Activated CD4-positive, CD25-positive, alpha-beta regulatory T cell treated with anti-CD3 and anti-CD28 coated beads, Interleukin-2, amount 50 U/mL, for 16 hours (primary cell): ENCODE measurements at places on chromosomes 3 and 15.

GRCh38 chr3:117892431-117892841, 1142.2 kb downstream of the IGSF11 start:
- no peak for DNase-seq

- DNase-seq: no peak
Measured at GRCh38 chr15:100463515-100463914, 65.2 kb downstream of the CERS3 start.

- DNase-seq: no peak
Measured at GRCh38 chr3:48338635-48339034, 5.2 kb upstream of the SPINK8 start.

DNA sequence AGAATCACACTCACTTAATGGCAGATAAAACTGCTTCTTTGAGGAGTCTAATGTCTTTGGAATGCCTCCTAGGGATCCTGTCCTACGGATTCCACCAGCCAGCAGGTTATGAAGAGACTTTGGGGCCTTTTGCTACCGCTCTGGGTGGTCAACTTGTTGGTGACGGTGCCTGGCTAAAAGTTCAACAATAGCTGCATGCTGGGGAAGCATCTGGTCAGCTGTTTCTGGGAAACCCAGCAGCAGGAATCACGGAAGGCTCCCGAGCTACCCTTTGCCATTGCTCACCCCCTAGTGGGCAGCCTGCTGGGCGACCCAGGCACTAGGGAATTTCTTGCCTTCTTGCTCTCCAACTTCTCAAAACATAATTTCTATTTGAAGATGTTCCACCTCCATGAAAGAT, 263.3 kb downstream of the NEK10 start:
- DNase-seq: no peak

DNA sequence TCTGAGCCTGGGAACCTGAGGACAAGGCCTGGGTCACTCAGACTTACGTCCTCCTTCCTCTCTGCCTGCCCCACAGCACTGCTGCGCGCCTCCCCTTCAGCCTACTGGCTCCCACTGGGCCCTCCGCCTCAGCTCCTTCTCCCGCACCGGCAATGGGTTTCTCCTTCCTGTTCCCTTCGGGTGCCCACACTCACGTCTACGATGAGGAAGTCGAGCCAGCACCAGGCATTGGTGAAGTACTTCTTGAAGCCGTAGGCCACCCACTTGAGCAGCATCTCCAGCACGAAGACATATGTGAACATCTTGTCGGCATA, 70.0 kb downstream of the EXOG start:
- no peak for DNase-seq

DNA sequence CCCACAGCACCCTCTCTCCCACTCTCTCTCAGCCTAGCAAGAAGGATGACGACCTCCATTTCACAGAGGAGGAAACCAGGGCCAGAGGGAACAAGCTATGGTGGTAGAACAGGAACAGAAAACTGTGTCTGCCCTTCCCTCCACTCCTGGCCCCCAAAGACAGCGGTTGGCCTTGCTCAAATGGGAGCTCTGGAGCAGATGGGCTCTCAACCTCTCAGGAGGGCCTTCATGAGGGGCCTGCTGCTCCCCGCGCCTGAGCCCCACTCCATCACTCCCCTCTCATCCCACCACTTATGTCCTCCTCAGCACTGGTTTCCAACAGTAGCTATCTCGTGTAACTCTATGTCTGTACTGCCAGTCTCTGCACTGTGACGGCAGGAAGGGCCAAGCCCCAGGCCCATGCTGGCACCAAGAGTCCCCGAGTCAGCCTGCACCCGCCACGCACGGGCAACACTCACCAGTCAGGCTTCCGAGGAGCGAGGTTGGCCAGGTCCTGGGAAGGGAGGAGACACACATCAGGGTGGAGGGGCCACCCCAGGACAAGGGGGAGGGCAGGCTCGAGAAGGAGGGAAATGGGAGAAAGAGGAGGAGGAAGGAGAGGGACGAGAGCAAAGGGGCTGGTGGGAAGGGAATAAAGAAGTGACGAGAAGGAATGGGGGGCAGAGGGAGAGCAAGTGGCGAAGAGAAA, 45.5 kb downstream of the PTH1R start:
- no peak for DNase-seq

GRCh38 chr3:122312826-122313225, 12.2 kb upstream of the CSTA start:
- no peak for DNase-seq

- no peak for DNase-seq
Measured at GRCh38 chr15:26158176-26158575, 295.0 kb upstream of the ATP10A start.

GRCh38 chr15:35519541-35520149, 26.3 kb downstream of the DPH6 start:
- no peak for DNase-seq

GRCh38 chr15:71171195-71171594, 55.9 kb downstream of the THSD4 start:
- no peak for DNase-seq

DNA sequence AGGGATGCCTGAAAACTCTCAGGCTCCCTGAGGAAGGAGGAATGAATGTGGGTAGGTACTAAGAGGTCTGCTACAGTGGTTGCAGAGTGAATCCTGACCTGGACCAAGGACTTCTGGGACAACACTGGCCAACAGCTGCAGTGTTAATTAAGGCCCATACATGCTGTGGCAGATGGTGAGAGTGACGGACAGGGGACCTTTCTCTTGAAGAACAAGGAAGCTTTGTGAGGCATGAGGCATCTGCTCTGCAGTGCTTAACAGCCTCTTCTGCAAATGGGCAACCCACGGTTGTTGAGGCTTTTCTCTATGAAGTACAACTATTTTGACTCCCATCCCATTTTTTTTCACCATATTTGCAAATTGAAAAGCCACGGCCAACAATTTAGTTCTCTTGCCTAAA, 26.6 kb upstream of the ACAN start:
- DNase-seq: no peak

DNA sequence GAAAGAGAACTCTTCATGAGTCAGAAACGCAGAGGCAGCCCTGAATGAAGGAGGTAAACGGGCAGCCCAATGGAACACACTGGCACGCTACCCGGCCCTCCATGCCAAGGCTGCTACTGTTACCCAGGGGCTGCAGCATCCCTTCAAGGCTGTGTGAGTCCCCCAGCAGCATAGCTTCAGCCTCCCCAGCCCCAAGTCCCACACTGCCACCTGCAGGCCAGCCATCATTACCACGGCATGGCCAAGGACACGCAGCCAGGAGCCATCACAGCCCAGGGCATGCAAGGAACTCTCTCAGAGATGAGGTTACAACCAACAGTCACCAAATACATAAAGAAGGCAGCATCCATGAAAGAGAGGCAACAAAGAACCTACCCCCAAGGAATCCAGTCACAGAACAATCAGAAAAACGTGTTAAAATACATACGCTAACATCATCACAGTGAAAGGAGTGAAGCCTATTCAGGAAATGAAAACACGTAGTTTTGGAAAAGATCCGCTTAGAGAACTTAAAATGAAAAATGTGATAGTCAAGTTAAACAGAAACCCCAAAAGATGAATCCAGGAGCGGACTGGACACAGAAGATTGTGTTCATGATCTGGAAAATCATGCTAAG, 22.4 kb downstream of the PLA2G4F start:
- DNase-seq: no peak

GRCh38 chr3:13552857-13553652, 4.1 kb downstream of the FBLN2 start:
- no peak for DNase-seq

DNA sequence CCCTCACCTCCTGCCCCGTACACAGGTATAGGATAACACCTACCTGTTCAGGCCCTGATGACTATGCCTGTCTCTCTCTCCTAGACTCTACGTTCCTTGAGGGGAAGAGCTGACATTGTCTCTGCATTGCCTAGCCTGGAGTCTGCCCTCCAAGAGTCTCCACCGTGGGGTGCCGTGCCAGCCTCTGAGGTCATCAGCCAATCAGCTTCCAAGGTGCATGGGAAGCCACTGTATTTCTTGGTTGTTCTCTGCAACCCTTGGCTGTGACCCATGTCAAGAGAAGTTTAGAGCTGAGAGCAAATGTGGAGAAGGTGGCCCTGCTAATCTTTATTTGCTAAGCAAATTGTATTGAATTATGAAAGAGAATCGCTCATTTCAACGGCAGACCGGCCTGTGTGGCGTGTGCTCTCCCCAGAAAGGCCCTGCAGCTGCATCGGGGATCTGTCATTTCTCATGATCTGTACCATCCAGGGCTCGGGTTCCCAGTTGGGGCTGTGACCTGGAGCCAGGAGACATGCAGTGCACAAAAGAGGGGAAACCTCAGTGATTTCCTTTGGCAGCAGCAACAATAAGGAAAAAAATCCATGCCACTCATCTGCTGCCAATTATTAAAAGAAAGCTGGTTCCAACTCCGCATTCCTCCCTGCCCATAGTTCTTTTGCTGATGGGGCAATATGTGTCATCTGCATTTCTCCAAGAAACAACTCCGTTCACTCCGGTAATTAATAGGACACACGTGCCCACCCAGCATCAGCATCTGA, 182.2 kb downstream of the MEGF11 start:
- DNase-seq: no peak

- no peak for DNase-seq
Measured at GRCh38 chr3:13078163-13078905, 5.1 kb upstream of the IQSEC1 start.

- no peak for DNase-seq
Measured at GRCh38 chr15:46231786-46232185, 597.0 kb downstream of the SQOR start.

DNA sequence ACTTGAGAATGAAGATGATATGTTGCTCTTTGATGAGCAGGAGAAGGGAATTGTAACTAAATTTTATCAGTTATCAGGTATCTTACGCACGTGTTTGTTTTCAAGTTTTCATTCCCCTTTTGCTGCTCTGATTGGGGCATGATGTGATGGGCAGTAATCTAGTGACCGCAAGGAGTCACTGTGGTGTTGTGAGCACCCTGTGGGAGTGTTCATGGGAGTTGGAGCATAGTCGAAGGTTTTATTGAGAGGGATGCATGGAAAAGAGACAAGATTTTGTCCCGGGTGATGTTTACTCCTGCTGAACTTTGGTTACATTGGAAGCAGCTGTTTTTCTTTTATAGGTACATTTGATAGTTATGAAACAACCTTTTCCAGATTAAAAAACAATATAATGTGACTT, 2.1 kb downstream of the FAN1 start:
- no peak for DNase-seq

DNA sequence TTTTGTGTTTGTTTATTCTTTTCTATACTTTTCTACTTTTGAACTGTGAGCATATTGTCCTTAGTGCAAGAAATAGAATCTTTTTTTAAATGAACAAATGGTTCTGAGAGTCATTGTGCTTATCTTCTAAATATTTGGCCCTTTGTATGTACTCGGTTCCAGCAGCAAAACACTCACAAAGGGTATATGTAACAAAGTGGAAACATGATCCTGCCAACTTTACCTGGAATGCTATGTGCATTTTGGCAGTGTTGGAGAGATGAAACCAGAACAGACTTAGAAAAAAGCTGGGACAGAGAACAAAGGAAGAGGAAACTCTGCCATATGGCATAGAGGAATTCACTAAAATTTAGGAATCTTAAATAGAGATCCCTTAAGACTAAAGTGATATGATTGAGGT, 150.1 kb downstream of the FGF12 start:
- no peak for DNase-seq

DNA sequence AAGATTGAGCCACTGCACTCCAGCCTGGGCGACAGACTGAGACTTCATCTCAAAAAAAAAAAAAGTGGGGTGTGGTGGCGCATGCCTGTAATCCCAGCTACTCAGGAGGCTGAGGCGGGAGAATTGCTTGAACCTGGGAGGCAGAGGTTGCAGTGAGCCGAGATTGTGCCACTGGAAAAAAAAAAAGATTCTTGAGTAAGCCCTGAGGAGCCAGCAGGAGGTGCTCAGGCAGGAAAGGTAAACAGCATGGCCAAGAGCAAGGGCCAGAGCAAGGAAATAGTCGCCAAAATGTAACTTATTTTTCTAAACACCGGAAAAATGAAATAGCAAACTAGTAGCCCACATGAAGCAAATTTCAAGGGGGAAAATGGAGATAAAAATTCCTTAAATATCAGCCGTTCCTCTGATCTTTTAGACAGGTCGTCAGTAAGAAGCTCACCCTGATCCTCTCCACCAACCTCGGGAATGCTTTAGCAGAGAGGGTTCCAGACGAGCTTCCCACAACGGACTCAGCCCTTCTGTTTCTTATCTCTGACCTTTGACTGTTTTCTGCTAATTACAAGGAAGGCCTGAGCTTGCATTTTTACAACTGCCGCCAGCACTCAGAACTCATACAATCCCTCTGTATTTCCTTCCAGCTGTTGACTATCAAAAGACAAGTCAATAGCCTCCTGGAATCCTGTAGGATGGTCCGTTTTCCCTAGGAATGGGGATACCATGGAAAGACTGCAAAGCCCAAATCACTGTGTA, 45.0 kb upstream of the AKAP13 start:
- no peak for DNase-seq

DNA sequence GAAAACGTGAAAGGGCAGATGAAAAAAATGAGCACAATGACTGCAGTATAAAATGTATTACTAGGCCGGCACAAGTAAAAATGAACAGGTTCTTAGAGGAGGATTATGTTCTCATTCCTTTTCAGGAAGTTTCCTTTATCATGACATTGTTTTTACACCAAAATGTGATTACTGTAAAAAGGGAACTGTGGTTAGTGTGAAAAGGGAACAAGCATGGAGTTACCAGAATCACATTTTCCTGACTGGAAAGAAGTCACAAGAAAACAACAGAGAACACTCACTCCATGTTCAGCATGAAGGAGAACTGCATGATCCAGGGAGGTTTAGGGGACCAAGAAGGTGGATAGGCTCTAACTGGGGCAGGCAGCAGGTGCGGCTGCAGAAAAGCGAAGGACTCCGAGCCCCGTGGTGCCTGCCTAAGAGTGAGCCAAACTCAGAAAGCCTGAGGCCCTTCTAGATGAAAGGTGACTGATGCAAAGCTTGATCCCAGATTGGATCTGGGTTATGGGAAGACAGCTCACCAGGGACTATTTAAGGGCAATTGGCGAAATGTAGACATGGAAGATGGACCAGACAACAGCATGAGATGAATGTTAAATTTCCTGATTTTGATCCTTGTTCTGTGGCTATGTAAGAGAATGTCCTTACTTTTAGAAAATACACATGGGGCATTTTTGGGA, 77.3 kb downstream of the CCR1 start:
- no peak for DNase-seq

GRCh38 chr3:64400706-64401105, 175.4 kb upstream of the PRICKLE2 start:
- DNase-seq: no peak

DNA sequence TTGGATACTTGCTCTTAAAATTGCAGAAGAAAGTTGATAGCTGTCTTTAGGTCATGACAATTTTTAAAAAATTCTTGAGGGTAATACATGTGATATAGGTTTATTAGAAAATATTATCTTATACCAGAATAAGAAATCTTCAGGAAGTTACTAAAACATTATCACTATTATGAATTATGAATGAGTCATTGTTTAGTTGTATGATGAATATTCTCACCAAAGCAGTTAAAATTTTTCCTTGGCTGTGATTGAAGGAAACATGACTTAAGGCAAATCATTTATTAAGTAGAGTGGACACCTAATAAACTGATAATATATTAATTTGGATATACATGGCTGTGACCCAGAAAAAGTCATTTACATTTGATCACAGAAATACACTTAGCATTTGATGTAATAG, 30.1 kb downstream of the APPL1 start:
- no peak for DNase-seq

GRCh38 chr15:42024303-42024702, 3.5 kb upstream of the PLA2G4E start:
- DNase-seq: no peak
